ENCODE measurements at places on chromosomes 3 and 15. TPM values are rescaled to one million over a fixed set of nuclear protein-coding genes. Genes with fewer than 3 reads are reported as not detected.

DNA sequence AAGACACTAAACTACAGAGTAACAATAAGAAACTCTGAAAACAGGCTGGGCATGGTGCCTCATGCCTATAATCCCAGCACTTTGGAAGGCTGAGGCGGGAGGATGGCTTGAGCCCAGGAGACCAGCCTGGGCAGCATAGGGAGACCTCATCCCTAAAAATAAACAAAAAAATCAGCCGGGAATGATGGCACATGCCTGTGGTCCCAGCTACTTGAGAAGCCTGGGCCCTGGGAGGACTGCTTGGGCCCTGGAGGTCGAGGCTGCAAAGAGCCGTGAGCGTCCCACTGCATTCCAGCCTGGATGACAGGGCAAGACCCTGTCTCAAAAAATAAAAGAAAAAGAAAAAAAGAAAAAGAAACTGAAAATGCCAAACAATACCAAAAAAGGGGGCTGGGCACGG, 55.4 kb downstream of the TMCC1 start:
- H3K27me3 ChIP-seq = no peaks in the 10 kb centered on the region
- no peak overlapping the region for H3K4me3 ChIP-seq
- H3K27ac ChIP-seq = no peak overlapping the region
- no peaks in the 10 kb centered on the region for H3K4me1 ChIP-seq
- no peaks in the 10 kb centered on the region for H3K36me3 ChIP-seq

DNA sequence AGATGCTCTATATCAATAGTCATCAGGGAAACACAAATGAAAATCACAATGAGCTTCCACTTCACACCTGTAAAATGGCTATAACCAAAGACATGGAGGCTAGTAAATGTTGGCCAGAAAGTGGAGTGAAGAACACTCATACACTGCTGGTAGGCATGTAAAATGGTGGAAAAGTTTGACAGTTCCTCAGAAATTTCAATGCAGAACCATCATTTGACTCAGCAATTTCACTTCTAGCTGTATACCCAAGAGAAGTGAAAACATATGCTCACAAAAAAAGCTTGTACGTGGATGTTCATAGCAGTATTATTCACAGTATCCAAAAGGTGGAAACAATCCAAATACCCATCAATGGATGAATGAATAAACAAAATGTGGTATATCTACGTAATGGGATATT, 19.2 kb upstream of the TOP2B start:
- H3K27me3 ChIP-seq = peaks cover 6% of the 10 kb centered on the region
- no peak for DNase-seq
- H3K36me3 ChIP-seq = no peaks in the 10 kb centered on the region
- no peaks in the 10 kb centered on the region for H3K4me1 ChIP-seq

- peak overlapping the region; percentile 89 for H3K27ac ChIP-seq
- peaks cover 76% of the 10 kb centered on the region for H3K36me3 ChIP-seq
- H3K4me3 ChIP-seq = peak overlapping the region; percentile 8
- no peaks in the 10 kb centered on the region for H3K27me3 ChIP-seq
- H3K4me1 ChIP-seq = peaks cover 73% of the 10 kb centered on the region
These were observed 157.3 kb upstream of the BHLHE40 start for GRCh38 chr3:4821975-4822374.

- no peak overlapping the region for H3K4me3 ChIP-seq
- no peak overlapping the region for H3K27ac ChIP-seq
- H3K36me3 ChIP-seq = no peaks in the 10 kb centered on the region
These were observed 188.3 kb downstream of the ECT2 start for GRCh38 chr3:172938788-172939187.

DNA sequence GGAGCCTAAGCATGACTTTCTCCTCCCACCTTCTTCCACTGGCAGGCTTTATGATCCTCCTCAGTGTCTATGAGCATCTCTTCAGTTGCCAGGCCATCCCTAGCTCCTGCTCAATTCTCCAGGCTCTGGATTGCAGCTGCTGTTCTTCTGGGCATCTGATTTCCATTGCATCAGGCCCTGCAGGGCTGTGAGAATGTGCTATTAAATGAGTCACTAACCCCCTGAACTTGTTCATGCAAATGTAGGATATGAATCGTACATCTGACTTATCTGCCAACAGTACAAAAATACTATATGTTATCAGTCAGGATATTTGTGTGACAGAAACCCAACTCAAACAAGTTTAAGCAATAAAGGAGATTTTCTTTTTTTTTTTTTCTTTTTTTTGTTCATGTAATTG, 11.9 kb downstream of the GPR176 start:
- no peak overlapping the region for H3K4me3 ChIP-seq
- H3K27me3 ChIP-seq = peaks cover 8% of the 10 kb centered on the region
- DNase-seq = no peak
- H3K36me3 ChIP-seq = no peaks in the 10 kb centered on the region
- H3K4me1 ChIP-seq = no peaks in the 10 kb centered on the region

- H3K36me3 ChIP-seq = peaks cover 70% of the 10 kb centered on the region
- peaks cover 37% of the 10 kb centered on the region for H3K4me1 ChIP-seq
- H3K27ac ChIP-seq = no peak overlapping the region
- no peaks in the 10 kb centered on the region for H3K27me3 ChIP-seq
These were observed 69.1 kb upstream of the SATB1 start for GRCh38 chr3:18494251-18494650.

- no peaks in the 10 kb centered on the region for H3K36me3 ChIP-seq
- DNase-seq = peak; percentile 32
- peaks cover 6% of the 10 kb centered on the region for H3K4me1 ChIP-seq
- H3K27me3 ChIP-seq = no peaks in the 10 kb centered on the region
- no peak overlapping the region for H3K4me3 ChIP-seq
These were observed 583.6 kb downstream of the AGBL1 start for GRCh38 chr15:86663304-86663703.

GRCh38 chr15:69725275-69725674, 272.7 kb downstream of the RPLP1 start:
- H3K4me1 ChIP-seq = peaks cover 88% of the 10 kb centered on the region
- H3K27me3 ChIP-seq = peaks cover 11% of the 10 kb centered on the region
- DNase-seq = no peak

GRCh38 chr3:115245899-115246298, 98.8 kb upstream of the ZBTB20 start:
- no peak for DNase-seq
- H3K4me1 ChIP-seq = no peaks in the 10 kb centered on the region
- no peak overlapping the region for H3K4me3 ChIP-seq
- no peak overlapping the region for H3K27ac ChIP-seq
- H3K36me3 ChIP-seq = no peaks in the 10 kb centered on the region
- H3K27me3 ChIP-seq = no peaks in the 10 kb centered on the region

DNA sequence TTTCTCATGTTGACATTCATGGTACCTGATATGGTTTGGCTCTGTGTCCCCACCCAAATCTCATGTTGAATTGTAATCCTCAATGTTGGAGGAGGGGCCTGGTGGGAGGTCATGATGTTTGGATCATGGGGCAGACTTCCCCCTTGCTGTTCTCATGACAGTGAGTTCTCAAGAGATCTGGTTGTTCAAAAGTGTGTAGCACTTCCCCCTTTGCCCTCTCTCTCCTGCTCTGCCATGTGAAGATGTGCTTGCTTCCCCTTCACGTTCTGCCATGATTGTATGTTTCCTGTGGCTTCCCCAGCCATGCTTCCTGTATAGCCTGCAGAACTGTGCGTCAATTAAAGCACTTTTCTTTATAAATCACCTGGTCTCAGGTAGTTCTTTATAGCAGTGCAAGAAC, 3.3 kb upstream of the UBL7 start:
- no peak for DNase-seq
- no peak overlapping the region for H3K27ac ChIP-seq
- no peaks in the 10 kb centered on the region for H3K27me3 ChIP-seq
- H3K36me3 ChIP-seq = peaks cover 35% of the 10 kb centered on the region
- H3K4me3 ChIP-seq = no peak overlapping the region

DNA sequence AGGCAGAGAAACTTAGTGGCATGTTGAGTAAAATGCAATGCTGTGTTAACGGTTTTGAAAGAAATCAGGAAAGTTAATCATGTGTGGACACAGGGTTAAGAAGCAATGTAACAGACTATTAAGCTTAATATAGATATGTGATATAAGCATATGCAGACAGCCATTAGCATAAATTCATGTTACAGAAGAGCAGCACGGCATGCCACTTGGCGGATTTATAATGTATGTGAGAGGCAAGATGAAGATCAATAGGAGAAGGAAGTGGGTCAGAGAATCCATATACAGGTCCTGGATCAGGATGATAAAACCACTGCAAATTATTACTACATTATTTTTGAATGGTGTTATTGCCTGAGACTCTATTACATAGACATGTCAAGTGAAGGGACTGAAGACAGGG, 694.3 kb downstream of the MCTP2 start:
- H3K27ac ChIP-seq = no peak overlapping the region
- no peak overlapping the region for H3K4me3 ChIP-seq
- H3K27me3 ChIP-seq = no peaks in the 10 kb centered on the region
- no peak for DNase-seq
- H3K4me1 ChIP-seq = no peaks in the 10 kb centered on the region

DNA sequence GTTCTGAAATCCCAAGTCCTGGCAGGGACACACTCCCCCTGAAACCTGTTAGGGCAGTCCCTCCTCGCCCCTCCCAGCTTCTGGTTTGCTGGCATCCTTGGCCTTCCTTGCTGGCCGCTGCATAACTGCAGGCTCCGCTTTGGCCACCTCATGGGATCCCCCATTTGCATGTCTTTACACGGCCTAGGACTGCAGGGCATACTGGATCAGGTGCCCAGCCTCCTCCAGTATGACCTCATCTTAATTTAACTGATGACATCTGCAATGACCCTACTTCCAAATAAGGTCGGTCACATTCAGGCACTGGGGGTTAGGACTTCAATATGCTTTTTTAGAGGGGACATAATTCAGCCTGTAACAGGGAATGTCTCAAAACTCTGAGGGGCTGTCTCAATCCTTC, 173.3 kb downstream of the RAB11A start:
- no peak overlapping the region for H3K4me3 ChIP-seq
- no peak overlapping the region for H3K27ac ChIP-seq
- DNase-seq = no peak
- no peaks in the 10 kb centered on the region for H3K4me1 ChIP-seq
- H3K27me3 ChIP-seq = peaks cover 12% of the 10 kb centered on the region

GRCh38 chr3:113140876-113141275, 70.5 kb upstream of the BOC start:
- no peaks in the 10 kb centered on the region for H3K36me3 ChIP-seq
- H3K27me3 ChIP-seq = peaks cover under 1% of the 10 kb centered on the region
- H3K4me3 ChIP-seq = no peak overlapping the region
- DNase-seq = no peak
- H3K27ac ChIP-seq = no peak overlapping the region

DNA sequence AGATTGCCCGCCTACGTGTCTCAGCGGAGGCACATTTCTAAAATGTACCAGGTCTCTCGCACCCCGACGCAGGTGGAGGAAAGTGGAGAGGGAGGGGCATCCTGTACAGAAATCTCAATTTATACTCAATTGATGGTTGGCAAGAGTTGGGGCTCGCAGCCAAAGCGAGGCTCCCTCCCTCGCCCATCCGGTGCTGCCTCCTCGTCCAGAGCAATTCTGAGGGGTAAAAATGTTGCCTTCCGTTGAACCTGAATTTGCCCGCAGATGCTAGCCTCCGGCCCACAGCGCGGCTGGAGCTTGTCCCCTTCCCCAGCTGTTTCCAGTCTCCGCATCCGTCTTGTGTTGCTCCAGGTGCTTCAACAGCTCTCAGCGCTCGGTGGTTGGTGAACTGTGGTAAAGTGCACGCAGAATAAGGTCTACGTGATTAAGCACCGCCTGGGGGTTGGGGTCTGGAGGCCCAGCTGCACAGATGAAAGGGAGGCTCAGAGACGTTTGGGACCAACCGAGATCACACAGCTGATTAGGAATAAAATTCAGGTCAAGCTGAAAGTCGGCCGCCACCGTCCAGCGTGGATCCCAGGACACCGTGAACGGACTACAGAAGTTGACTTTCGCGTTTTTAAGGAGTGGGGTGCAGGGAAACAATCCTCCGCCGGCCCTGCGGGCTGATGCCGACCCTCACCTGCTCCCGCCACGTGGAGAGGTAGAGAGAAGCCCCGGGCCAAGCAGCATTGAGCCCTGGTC, 846 bp upstream of the POLG start:
- H3K27me3 ChIP-seq = peaks cover 6% of the 10 kb centered on the region
- H3K4me1 ChIP-seq = peaks cover 46% of the 10 kb centered on the region
- peak overlapping the region; percentile 79 for H3K4me3 ChIP-seq
- peak overlapping the region; percentile 92 for H3K27ac ChIP-seq
- DNase-seq = peak; percentile 58

- no peak overlapping the region for H3K27ac ChIP-seq
- H3K36me3 ChIP-seq = no peaks in the 10 kb centered on the region
- H3K4me1 ChIP-seq = no peaks in the 10 kb centered on the region
- peaks cover 5% of the 10 kb centered on the region for H3K27me3 ChIP-seq
These were observed 103.4 kb downstream of the EDEM1 start for GRCh38 chr3:5290915-5291314.

GRCh38 chr15:63362196-63362595, 19.4 kb downstream of the CA12 start:
- H3K4me3 ChIP-seq = no peak overlapping the region
- no peaks in the 10 kb centered on the region for H3K4me1 ChIP-seq
- no peak for DNase-seq
- no peak overlapping the region for H3K27ac ChIP-seq
- peaks cover 13% of the 10 kb centered on the region for H3K27me3 ChIP-seq

- H3K4me3 ChIP-seq = no peak overlapping the region
- H3K27ac ChIP-seq = no peak overlapping the region
- H3K4me1 ChIP-seq = peaks cover 17% of the 10 kb centered on the region
These were observed 281.9 kb downstream of the RAP2B start for GRCh38 chr3:153443961-153444360.

DNA sequence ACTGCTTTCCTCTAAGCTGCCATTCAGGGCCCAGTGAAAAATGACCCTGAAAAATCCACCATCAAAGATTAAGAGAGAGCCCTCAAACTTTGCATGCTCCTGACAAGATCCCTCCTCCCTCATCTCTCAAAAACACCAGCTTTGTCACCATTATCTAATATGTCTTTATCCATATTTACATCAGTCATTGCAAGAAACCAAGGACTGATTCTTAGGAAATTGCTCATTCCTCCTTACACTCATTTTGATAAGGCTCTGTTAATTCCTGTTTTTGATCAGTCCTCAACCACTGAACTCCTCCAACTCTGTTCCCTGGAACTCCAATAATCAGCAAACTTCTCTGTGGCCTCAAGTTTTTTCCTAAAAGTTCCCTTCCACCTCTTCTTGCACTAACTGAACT, 51.8 kb downstream of the CD200 start:
- DNase-seq = no peak
- no peaks in the 10 kb centered on the region for H3K27me3 ChIP-seq
- no peak overlapping the region for H3K4me3 ChIP-seq
- H3K36me3 ChIP-seq = peaks cover 3% of the 10 kb centered on the region
- no peak overlapping the region for H3K27ac ChIP-seq

GRCh38 chr3:138046955-138047354, 37.0 kb downstream of the CLDN18 start:
- H3K36me3 ChIP-seq = no peaks in the 10 kb centered on the region
- H3K27ac ChIP-seq = no peak overlapping the region
- DNase-seq = no peak

Gene BNC1
- total RNA-seq = not detected

Gene RPP14
- total RNA-seq = 12.7 TPM

Gene TNIK
- total RNA-seq = 56.9 TPM

Gene CYP1A2
- total RNA-seq = not detected

Gene HOMER2
- total RNA-seq = 7.9 TPM

Gene FANCD2OS
- total RNA-seq = not detected

Gene STRIT1
- total RNA-seq = not detected

Gene PDIA3
- 304 TPM for total RNA-seq
